Fibroblast of upper back skin (primary cell): ENCODE measurements at places on chromosomes 6 and 20.

DNA sequence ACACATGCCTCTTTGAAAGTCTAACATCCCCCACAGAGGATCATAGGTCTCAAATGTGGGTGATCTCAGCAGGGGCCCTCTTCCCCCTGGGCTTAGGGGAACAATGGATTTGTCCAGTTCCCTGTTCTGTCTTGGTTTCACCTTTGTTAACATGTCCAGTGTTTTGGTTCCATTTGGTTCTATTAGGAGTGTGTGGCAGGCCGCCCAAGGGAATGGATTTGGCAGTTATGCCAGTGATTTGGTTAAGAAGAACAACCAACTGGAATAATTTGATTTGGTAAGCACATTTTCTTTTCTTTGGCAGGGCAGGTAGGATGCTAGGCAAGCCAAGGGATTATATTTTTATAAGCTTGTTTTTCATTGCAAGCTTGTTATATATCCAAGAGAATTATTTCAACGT lies 28.5 kb upstream of the ENPP1 start:
- no peak for DNase-seq

DNA sequence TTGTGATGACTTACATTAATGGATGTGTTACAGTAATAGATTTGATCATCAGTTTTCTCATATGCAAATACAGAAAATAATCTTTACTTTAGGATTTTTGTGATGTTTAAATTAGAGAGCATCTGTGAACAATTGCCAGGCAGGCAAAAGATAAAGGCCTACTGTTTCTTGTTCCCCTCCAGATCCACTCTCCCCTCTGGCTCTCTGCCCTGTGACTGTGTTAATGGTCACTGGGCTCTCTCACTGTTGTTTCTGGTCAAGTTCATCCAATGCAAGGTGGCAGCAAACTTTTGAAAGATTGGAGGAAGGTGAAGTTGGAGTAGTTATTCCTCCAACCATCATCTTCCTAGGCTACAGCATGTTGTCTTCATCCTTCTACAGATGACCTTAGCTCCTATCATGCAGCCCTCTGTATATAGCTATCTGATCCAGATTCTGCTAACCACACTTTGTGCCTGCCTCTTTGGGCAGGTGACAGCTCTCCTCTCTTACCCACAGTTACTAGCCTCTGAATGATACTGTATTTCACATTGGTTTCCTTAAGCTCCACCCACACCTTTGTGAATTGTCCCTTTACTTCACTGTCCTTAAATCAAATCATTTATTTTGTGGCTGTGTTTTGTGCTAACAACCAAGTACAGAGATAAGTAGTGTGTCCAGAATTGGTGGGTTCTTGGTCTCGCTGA lies 48.9 kb upstream of the ARG1 start:
- no peak for DNase-seq

DNA sequence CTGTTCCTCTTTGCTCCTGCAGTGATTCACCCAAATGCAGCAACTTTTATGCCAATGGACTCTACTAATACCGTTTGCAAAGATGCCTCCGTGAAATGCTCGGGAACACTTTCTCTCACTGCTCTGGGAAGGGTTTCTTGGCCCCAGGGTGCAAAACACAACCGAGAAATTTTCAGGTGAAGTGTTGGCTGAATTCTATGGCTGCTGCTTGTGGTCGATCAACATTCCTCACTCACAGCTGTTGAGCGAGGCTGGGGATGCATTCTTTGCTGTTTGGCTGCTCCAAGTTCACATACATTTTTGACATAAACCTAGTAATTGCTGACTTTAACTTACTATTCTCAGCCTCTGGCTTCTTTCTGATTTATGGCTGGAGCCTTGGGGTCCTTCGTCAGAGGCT lies 342.0 kb upstream of the CHD6 start:
- DNase-seq = no peak

- no peak for DNase-seq
Observed at GRCh38 chr6:36955671-36956445, 1.3 kb downstream of the PI16 start.

- DNase-seq = peak; percentile 48
Observed at GRCh38 chr20:14498772-14499171, 161.4 kb upstream of the FLRT3 start.

GRCh38 chr6:116531675-116532570 lies 13.6 kb downstream of the TRAPPC3L start:
- DNase-seq = peak; percentile 75

DNA sequence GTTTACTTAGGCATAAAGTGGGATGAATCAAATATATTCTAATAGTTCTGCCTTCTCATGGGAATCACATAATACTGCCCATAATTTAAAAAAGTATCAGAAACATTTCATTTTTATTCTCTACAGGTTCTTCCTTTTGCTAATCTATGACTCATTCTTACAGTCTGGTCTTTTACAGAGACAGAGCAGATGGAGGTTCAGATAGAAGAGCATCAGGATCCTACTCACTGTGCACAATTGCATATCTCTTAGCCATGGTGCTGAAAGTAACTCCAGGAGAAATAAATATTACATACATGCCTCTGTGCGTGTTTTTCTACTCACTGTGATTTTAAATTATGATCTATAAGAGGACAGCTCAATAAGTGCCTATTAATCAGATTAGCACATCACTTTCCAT lies 16.3 kb upstream of the OR2B6 start:
- DNase-seq = no peak

GRCh38 chr6:36596356-36596755 lies 2.2 kb downstream of the SRSF3 start:
- DNase-seq = peak; percentile 35

- no peak for DNase-seq
Observed at GRCh38 chr6:130204322-130204721, 18.4 kb downstream of the SAMD3 start.

DNA sequence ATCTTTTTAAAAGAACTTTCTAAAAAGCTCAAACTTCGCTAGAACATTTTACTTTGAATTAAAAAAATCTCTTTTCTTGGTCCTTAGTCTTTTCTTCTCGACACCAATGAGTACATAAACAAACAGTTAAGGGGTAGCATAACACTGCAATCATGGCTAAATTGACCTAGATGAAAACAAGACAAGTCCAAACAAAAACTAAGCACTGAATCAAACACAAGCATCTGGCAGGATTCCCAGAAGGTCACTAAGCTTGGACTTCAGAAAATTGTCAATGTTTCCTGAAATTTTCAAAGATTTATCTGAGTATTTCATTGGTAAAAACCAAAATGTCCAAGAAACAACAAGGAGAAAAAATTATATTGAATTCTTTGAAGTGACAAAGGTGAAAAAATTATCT lies 5.0 kb downstream of the COL21A1 start:
- no peak for DNase-seq
